CD4-positive, alpha-beta T cell treated with Interleukin-10 for 1 hour (primary cell): ENCODE measurements at places on chromosomes 1 and 21.

DNA sequence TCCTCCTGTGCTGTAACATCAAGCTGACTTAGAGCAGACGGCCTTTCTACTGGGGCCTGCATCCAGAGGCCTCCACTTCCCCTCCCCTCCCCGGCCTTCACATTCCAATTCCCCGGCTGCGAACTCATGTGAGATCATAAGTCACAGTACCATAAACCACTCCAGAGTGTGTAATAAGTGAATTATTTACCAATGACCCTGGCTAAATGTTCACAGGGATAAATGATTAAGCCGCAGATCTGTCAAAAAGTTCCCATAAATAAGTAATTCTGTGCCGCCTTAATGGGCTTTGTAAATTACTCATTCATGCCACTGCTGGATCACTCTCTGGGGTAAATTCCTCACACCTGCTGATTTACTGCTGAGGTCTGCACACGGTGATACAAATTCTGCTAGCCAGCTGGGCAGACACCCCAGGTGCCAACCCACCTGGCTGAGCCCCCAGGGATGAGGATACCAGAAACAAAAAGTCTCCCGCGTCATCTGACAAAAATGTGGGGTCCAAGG, 27.4 kb upstream of the KIRREL1 start:
- DNase-seq: no peak

- DNase-seq: no peak
Observed at GRCh38 chr1:109361649-109362048, 36.1 kb downstream of the SORT1 start.

DNA sequence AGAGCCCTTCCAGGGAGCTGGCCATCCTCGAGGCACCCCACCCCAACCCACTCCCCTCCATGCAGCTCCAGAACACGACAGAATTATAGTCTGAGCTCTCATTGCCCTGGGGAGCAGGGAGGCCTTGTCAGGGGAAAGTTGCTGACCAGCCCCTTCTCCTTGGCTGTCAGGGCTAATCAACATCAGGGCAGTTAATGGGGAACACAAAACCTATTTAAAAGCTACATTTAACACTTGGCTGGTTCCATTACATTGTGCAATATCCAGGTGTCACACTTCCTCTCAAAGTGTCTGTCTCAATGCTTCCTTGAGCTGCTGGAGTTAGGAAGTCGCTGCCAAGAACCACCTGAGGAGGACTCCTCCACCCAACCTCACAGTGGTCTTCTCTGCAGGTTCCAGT, 111.8 kb upstream of the GRIK3 start:
- no peak for DNase-seq

DNA sequence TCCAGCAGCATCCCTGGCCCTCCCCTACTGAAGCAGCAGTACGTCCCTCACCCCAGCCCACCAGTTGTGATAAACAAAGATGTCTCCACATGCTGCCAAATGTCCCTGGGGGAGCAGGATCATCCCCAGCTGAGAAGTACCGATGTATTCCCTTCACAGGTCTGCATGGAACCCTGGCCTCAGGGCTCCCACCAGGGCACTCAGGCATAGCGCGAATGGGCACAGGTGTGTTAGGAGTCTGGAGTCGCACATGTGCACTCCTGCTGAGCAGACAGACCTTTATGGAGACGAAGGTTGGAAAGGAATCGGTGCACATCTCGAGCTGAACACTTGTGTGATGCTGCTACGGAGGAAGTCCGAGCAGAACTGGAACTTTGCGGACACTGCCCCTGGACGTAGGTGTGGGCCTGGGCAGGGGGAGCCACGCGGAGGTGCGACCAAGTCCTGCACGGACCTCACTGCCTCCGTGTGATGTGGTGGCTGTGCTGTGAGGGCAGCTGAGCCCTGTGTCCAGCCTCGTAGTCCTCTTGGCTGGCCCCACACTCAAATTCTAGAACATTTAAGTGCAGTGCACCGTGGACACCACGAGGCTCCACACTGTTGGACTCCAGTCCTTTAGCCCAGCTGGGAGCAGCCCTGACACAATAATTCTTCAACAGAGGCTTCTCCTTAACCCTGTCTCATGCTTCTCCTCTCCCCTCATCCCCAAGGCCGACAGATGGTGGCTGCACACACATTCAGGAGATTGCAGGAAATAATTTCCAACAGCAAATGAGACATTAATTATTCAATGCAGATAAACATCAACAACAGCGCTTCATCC, 43.4 kb downstream of the RSPH1 start:
- no peak for DNase-seq

GRCh38 chr21:42580793-42581321, 67.2 kb downstream of the SLC37A1 start:
- no peak for DNase-seq

DNA sequence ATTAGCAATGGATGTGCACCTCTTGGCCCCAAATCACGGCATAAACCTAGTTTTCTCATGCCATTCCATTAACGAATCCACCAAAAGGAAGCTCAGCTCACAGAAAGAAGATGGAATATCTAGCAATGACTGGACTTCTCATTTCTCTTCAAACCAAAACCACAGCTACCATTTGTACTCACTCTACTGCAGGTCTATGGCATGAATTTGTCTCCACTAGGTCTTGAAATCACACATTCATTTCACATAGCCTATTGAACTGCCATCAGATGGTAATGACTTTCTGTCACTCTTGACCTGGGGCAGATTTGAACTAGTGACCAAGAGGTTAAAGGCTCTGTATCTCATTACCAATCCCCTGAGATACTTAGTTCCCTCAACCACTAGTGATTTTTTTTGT, 382.7 kb downstream of the DPYD start:
- no peak for DNase-seq

DNA sequence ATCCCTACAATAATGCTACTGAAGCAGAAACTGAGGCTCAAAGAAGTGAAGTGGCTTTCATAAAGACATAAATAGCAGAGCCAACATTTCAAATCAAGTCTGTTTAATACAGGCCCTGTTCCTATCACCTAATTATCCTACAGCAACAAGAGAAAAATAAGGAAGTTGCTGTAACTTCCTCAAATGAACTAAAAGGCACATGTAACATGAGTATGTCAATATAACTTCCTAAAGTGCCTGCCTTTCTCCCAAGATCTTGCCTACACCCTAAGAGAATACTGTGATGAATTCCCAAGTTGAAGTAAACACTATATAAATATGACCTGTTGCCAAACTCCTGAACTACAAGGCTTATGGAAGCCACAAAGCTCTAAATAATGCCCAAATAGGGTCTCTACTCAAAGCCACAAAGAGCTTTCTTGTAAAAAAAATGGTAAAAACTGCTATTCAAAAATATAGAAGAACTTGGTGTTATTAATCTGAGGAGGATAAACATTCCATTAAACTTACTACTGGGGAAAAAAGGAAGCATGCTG, 8.6 kb downstream of the BEND5 start:
- DNase-seq: no peak
